ENCODE measurements at places on chromosomes 13 and 19. TPM values are rescaled to one million over a fixed set of nuclear protein-coding genes. Genes with fewer than 3 reads are reported as not detected.

The KLHL1 gene
- not detected for total RNA-seq

The UQCRFS1 gene
- total RNA-seq = 51.1 TPM

The KLK7 gene
- not detected for total RNA-seq

The OR7C1 gene
- total RNA-seq = not detected

The CYP4F8 gene
- total RNA-seq = not detected

The TEX29 gene
- total RNA-seq = not detected

The COX7A1 gene
- total RNA-seq = not detected

The SIGLECL1 gene
- total RNA-seq = not detected

The CCDC194 gene
- total RNA-seq = 1.4 TPM

The URAD gene
- not detected for total RNA-seq

The VSTM2B gene
- total RNA-seq = not detected

The OR10H5 gene
- not detected for total RNA-seq

The GJB6 gene
- total RNA-seq = 9.0 TPM

The IZUMO4 gene
- 8.5 TPM for total RNA-seq

The GAPDHS gene
- total RNA-seq = not detected

The SIX5 gene
- 2.0 TPM for total RNA-seq

The KANK3 gene
- total RNA-seq = 1.0 TPM

The WASF3 gene
- 0.08 TPM for total RNA-seq

The ACER1 gene
- not detected for total RNA-seq

The EPN1 gene
- 40.1 TPM for total RNA-seq

The CEBPA gene
- 0.61 TPM for total RNA-seq

The RETN gene
- total RNA-seq = not detected

The FGF22 gene
- total RNA-seq = not detected

The CGB5 gene
- total RNA-seq = not detected

The TTC9B gene
- not detected for total RNA-seq

The BRCA2 gene
- total RNA-seq = 17.7 TPM

The SYT5 gene
- total RNA-seq = not detected

The ITGBL1 gene
- not detected for total RNA-seq

The ZFP14 gene
- 2.2 TPM for total RNA-seq

The NCR1 gene
- 0.38 TPM for total RNA-seq

The RNF225 gene
- total RNA-seq = 0.80 TPM

The PGLYRP1 gene
- not detected for total RNA-seq

The PDX1 gene
- total RNA-seq = not detected

The ZNF730 gene
- total RNA-seq = 0.73 TPM

The ZSCAN4 gene
- not detected for total RNA-seq

The ZNF546 gene
- 4.4 TPM for total RNA-seq

The TMEM190 gene
- not detected for total RNA-seq

The ZNF132 gene
- total RNA-seq = 5.3 TPM

The ZNF296 gene
- 8.6 TPM for total RNA-seq

The N4BP2L1 gene
- total RNA-seq = 10.7 TPM

All from activated CD8-positive, alpha-beta memory T cell treated with anti-CD3 and anti-CD28 coated beads for 36 hours (primary cell).